ENCODE measurements at places on chromosomes 13 and 19.

DNA sequence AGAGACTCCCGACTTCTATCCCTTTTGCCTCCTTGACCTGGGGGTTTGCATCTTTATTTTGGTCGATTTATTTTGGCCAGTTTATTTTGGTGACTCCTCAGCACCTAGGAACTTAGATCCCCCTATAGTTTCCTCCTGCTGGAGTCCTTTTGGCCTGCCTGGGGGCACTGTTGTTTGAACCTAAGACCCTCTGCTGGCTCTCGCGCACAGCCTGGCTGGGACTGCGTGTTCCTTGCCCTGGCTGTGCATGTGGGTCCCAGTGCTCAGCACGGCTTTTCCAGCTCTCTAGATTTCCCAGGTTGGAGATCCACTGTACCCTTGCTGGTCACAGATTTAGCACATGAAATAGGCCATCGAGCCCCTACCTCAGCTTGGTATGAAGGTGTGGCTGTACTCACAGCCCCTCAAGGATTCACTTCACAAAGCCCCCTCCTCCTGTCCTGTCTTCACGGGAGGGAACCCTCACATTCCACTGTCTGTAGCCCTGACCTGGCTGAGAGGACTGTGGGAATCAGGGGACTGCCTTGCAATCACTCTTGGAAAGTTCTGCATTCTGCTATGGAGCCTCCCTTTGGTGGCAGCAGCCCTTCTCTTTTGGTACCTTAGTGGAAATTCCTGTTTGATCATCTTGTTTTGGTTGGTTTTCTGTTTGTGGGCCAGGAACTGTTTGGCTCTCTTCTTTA is 8.3 kb downstream of the UBAC2 start:
- DNase-seq: no peak

- no peak for DNase-seq
Measured at GRCh38 chr19:4375164-4376027, 25.0 kb downstream of the SH3GL1 start.

- no peak for DNase-seq
Measured at GRCh38 chr13:110183910-110184309, 123.0 kb downstream of the COL4A1 start.

DNA sequence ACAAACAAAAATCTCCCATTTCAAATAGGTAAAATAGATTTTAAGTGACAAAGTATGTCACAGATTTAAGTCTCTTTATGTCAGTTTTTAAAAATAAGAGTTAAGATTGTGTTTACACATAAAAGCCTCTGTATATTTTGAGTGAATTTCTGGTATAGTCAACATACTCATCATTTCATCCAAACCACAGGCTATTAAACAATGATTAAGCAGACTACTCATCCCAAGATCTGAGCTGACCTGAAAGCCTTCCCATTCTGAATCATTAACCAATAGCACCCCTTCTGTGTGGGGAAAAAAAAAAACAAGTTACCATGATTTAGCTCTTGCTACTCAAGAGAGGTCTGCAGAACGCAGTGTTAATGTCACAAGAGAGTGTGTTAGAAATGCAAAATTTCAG is 284.4 kb upstream of the NBEA start:
- DNase-seq: no peak

DNA sequence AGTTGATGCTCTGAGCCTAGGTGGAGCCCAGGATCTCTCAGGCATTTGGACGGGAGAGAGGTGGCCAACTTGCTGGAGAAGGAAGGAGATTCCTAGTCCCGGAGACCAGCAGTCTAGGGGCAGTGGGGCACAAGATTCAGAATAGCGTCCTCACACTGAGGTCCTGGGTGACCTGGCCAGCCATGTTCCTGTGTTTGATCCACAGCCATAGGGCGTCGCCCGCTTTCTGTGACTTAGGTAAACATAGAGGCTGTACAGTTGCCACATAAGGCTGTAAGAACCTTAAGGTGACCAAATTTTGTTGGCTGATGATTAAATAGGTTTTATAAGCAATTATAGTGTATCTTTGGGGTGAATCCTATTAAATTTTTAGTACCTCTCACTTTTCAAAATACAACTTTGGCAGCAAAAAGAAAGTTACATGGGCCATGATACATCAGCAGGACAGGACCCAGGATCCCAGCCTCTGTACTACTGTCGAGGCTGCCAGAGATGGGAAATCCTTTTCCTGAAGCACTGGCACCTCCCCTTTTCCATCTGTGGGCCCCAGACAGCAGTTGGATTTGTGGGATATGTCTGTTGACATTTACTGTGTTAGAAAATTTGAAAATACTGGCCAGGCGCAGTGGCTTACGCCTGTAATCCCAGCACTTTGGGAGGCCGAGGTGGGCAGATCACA is 37.5 kb downstream of the TSSK6 start:
- DNase-seq: no peak

DNA sequence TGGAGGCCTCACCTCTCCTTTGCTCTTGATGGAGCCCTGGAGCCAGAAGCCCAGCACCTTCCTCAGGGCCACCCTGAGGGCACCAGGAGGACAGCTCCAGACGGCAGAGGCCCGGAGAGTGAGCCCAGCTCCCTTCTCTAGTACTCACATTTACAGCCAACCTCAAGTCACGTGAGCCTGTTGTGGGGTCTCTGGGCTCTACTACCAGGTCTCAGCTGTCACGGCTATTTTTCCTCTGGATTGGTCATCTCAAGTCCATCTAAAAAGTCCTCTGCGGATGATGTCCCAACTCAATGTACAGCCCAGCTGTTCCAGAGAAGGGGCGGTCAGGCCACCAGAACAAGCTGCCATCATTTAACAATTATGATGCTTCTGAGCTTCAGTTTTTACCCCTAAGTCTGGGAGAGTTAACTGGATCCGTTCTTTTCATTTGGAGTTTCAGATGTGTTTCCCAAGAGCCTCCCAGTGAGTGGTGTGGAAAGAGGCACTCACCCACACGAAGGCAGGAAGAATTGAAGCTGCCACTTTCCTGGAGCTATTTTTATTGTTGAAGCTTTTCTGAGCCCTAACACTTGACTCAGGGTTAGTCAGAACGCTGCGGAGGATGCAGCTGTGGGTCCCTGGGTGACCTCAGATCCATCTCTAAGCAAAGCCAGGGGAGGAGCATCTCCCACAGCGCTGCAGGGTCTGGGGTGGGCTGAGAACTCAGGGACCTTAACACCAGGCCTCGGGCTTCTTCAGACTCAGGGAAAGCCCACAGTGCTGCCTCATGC is 143.5 kb upstream of the UBL3 start:
- DNase-seq: no peak
